ENCODE measurements at places on chromosomes 12 and 14.

DNA sequence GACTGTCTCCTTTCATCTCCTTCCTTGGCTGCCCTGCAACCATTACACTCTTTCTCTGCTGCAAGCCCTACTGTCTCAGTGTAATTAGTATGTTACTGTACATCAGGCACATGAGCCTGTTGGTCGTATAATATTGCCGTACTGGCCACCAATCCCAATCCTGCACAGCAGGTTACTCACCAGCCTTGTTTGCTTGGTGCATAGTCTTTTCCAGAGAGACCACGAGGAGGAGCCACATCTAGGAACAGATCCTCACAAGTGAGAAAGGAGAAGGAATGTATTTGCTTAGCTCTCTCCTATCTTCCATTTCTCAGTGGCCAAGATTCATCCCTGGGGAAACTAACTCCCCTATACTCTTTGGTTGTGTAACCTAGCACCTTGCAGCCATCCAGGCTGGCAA, 33.0 kb upstream of the BICDL1 start:
- DNase-seq: no peak

- no peak for DNase-seq
Observed at GRCh38 chr14:32331206-32331605, 2.1 kb downstream of the AKAP6 start.

GRCh38 chr14:59389936-59390335, 75.2 kb downstream of the GPR135 start:
- DNase-seq: no peak

- peak; percentile 73 for DNase-seq
Observed at GRCh38 chr14:39229222-39229543, 4.5 kb upstream of the MIA2 start.

DNA sequence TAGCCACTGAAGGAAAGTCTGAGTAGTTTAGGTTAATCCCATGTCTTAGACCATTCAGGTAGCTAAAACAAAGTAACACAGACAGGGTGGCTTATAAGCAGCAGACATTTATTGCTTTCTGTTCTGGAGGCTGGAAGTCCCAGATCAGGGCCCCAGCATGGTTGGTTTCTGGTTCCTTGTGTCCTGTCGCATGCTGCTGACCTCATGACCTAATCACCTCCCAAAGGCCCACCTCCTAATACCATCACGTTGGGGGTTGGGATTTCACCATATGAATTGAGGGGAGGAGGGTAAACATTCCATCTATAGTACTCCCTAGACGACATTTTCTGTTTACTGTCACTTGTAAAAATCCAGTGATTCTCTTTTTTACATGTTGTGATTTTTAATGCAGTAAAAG, 148.6 kb downstream of the FBXL14 start:
- DNase-seq: no peak

DNA sequence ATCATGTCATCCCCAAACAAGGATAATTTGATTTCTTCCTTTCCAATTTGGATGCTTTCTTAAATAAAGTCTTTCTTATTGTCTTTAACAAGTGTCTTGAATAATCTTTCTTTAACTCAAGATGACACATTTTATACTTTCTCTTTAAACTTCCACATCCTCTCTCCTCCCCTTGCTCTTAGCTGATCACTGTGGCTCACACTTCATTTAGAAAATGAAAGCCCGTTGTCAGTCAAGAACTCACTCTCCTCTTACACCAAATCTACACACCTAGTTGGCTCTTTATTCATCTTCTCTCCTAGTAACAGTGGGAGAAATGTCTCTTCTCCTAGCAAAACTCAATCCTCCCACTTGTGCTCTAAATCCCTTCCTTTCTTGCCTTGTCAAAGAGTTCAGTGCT, 10.4 kb upstream of the RMST start:
- no peak for DNase-seq

GRCh38 chr12:67645601-67646000, 2.9 kb upstream of the DYRK2 start:
- no peak for DNase-seq

GRCh38 chr14:64717870-64718269, 13.6 kb downstream of the PLEKHG3 start:
- no peak for DNase-seq

- no peak for DNase-seq
Observed at GRCh38 chr14:79788346-79788745, 423.0 kb downstream of the DIO2 start.

- DNase-seq: no peak
Observed at GRCh38 chr12:125193376-125194152, 128.3 kb downstream of the AACS start.

DNA sequence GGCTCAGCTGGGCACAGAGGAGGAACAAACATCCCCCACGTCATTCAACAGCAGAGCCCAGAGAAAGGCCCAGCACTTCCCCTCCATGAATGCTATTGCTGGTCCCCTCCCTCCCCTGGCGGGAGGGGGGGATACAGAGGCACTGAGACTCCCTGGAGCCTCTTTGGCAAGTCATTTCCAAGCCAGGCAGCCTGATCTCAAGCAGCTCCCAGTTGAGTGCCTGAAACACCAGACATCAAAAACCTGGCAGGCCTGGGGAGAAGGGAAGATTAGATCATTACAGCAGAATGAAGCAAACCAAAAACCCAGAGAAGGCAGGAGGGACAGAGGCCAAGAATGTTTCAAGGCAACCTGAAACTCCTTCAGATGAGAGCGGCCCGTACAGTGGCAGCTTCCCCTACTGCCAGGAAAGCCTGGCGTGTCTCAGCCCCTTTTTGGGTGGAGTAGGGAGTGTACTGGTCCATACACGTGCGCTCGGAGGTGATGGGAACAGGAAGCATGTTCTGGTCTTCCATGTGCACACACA, 92.1 kb downstream of the LRRC74A start:
- no peak for DNase-seq

GRCh38 chr14:90518069-90518940, 121.5 kb downstream of the CALM1 start:
- DNase-seq: no peak

Measured in activated CD4-positive, alpha-beta T cell treated with anti-CD3 and anti-CD28 coated beads for 48 hours (primary cell).